ENCODE measurements at places on chromosomes 5 and 9.

DNA sequence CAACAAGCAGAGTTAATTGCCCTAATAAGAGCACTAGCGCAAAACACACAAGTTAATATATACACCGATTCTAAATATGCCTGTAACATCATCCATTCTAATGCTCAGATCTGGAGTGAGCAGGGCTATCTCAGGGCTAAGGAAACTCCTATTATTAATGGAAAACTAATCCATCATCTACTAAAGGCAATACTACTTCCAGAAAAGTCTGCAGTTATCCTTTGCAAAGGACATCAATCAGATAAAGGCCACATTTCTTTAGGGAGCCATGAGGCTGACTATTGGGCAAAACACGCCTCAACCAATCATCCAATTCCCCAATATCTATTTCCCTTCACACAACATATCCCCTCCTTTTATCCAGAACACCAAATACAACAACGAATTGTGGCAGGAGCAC lies 1032.3 kb upstream of the NUDT12 start:
- DNase-seq: no peak

GRCh38 chr9:138046641-138047301 lies 169.2 kb downstream of the CACNA1B start:
- no peak for DNase-seq

- DNase-seq: no peak
These were observed 9.6 kb upstream of the SSBP2 start for GRCh38 chr5:81760521-81760920.

DNA sequence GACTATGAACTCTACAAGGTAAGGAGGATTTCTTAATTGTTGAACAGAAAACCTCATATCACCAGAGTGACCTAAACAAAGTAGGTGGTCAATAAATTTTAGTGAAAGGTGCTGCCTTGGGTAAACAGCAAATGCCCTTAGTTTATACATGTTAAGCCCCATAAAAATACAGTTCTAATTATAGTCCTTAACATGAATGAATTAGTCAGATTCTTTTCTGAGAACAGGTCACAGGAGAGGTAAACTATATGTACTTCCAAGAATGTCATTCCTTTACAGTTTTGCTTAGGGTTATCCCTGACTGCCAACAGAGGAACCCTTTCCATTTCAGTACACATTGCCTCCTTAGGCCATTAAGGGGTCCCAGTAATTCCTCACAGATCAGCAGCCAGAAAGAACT lies 64.9 kb downstream of the PLPP1 start:
- DNase-seq: no peak

DNA sequence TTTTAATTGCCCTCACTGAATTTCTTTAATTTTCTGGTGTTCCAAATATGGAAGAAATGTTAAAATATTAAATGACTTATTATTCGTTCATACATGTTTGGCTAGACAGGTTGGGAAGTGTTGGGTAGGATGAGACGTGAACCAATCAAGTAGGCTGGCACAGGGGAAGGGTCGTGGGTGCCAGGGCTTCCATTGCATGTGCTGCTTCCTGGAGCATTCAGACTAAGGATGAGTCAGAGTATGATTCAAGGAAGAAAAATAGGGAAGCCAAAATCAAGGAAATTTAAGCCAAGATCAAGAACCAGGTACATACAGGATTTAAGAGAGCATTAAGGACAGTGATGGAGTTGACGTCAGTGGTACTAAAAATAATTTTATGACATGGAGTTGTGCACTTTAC lies 2068.0 kb downstream of the MAT2B start:
- no peak for DNase-seq

- no peak for DNase-seq
These were observed 15.8 kb downstream of the MARCHF3 start for GRCh38 chr5:127014573-127014972.

DNA sequence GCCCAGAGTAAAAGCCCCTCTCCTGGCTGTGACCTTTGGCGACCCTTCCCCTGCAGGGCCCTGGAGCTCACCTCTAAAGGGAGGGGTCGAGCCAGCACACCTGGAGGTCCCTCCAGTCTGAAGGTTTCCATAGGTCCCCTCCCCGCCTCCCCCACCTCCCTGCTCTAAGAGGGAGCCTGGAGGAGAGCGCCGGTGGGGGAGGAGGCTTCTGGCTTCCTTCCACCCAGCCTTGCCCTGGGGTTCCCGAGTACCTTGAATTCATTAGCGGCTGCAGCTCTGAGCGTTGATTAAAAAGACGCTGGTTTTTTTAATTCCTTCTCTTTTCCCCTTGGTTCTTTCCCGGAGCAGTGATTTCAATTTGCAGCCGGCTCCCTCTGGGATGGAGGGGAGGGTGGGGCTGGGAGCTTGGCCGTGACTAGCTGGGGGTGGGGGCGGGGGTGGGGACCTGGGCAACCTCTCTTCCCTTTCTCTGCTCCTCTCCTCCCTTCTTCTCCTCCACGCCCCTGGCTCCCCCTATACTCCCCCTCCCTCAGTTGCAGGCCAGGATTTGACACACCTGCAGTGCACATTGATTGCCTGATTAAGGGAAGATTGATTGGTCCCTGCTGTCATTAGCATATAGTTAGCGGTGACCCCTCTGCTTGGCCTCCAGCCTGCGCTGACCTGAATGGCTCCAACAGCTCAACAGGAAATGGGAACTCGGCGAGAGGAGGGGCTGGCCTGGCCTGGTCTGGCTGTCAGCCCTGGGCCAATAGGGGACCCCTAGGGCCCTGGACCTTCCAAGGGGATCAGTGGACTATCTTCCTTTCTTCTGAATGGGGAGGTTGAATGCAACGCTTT lies 67.5 kb upstream of the RAPGEF1 start:
- no peak for DNase-seq

- no peak for DNase-seq
These were observed 13.0 kb downstream of the MED10 start for GRCh38 chr5:6365142-6365976.

DNA sequence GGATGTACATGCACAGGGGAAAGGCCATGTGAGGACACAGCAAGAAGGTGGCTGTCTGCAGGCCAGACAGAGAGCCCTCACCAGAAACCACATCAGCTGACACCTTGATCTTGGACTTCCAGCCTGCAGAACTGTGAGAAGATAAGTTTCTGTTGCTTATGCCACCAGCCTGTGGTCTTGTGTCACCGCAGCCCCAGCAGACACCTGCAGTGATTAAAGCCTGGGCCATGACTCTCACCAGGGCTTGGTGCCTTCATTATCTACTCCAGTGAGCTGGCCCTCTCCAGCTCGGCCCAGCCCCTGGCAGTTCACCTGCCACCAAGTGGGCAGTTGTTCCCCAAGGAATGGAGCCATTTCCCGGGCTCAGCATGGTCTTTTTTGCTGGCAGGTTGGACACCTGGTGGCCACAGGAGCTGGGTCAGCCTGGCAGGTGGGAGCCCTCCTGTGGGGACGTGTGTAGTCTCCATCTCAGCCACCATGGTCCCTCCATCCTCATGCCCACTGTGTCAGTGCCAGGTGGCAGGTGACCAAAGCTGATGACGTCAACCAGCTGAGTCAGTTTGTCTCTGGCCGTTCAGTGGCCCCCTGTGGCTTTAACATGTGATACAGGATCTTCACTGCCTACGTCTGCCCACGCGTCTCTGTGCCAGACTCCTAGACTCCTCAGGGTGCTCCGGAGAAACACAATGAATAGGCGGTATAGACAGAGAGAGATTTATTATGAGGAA lies 99.9 kb upstream of the PPP1R26 start:
- no peak for DNase-seq

GRCh38 chr5:122756264-122756911 lies 18.5 kb upstream of the SNX2 start:
- peak; percentile 19 for DNase-seq

DNA sequence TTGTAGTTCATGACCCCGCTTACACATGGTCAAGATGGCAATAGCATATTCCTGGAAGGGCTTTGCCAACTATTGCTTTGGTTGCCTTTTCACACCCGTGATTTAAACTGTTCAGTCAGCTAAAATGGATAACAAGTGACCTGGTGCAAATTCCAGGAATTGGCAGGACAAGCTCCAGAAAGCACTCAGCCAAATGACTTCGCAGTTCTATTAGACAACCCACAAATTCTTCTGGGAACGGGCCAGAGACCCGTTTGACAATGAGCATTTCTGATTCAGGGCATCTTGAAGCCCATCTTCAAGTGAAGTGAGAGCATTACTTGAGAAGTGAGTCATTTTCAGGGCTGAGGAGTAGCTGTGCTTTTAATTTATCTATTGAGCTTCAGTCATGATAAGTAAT lies 165.0 kb downstream of the DROSHA start:
- DNase-seq: no peak

DNA sequence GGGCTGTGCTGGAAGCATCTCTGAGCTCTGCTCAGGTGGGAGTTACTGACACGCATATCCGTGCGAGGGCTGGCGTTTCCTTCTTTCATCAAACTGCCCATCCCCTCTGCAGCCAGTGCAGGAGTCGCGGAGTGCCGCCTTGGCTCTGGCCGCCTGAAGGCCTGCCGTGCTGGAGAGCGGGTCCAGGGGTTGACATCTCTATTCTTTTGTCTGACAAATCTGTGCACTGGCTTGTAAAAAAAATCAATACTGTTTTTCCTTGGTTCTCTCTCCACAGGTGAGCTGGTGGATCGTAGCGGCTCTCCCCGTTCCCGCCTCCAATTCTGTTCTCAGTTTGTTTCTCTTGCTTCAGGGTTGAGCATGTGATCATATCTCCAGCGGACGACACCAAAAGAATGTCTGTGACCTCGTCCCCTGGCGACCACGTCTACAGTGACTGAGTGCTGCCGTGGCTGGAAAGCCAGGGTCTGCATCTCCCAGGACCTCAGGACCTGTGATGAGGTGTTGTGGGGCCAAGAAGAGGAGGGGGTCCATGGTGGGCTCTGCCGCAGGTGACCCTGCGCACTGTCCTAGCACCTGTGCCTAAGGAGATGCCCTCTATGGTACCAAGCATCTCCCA lies 214.3 kb upstream of the IRX4 start:
- no peak for DNase-seq

- DNase-seq: no peak
These were observed 38.6 kb upstream of the PCSK5 start for GRCh38 chr9:75851917-75852316.

DNA sequence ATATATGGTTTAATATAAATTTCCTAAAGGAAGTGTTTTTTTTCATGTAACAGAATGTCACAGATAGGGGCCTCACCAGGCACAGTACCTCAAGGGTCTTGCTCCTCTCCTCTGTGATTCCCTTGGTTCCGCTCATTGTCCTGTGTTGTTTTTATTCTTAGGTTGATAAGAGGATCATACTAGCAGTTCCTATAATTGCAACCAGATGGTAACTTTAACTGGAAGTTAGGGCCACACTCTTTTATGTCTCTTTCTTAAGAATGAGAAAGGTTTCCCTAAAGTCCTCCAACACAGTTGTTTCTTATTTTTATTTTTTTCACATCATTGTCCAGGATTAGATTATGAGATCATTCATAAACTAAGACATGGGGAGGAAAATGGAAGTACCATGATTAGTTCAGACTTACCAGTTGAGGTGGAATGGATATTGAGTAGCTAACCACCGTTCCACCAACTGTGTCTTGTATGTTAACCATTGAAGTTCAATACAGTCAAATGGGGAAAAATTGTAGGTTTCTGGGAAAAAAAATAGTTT lies 41.1 kb downstream of the FAM174A start:
- DNase-seq: no peak

DNA sequence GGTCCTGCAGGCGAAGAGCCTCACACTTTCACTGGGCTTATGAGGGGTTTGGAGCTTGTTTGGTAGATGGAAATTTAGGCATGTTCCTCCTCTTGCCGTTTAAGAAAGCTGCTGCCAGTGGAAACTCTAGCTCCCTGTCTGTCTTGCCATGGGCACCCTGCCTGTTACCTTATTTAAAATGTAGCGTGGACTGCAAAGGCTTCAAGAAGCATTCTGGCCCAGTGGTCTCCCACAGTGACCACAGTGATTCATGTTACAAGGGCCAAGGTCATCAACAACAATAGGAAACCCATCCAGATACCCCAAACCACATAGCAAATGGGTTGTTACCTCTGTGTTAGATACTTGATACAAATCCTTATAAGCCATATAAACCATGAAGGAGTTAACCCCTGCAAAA lies 96.6 kb downstream of the DPYSL3 start:
- DNase-seq: no peak

DNA sequence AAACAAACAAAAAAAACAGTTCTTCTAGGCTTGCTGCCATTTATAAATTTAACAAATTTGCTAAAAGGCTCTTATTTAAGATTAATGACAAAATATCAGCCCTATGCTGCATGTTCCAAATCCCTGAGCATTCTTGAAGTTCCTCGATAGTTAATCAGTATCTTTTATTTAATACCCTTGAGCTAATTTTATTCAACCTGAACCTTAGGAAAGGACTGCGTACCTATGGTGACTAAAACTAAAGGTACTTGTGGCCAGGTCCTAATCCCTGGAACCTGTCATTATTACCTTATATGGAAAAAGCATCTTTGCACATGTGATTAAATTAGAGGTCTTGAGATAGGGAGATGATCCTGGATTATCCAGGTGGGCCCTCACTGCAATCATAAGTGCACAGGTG lies 10.5 kb upstream of the INIP start:
- no peak for DNase-seq

DNA sequence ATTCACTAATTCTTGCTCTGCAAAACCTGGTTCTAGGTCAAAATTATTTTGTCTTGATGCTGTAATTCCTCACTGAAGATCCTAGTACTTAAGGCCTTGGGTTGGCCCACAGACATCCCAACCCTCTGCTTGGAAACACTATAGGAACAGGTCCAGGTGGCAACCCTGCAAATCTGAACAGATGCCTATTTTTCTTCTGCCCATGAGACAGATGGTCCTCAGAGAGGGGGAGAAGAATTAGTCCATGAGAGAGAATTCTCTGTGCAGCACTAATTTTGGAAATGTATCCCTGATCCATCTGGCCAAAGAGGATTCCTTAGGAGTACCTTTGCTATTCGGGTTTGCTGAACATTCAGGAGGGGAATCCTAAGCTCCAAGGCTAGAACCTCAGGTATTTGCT lies 156.3 kb downstream of the ELAVL2 start:
- DNase-seq: no peak

- no peak for DNase-seq
These were observed 617 bp downstream of the SLC9A3 start for GRCh38 chr5:523441-524222.

DNA sequence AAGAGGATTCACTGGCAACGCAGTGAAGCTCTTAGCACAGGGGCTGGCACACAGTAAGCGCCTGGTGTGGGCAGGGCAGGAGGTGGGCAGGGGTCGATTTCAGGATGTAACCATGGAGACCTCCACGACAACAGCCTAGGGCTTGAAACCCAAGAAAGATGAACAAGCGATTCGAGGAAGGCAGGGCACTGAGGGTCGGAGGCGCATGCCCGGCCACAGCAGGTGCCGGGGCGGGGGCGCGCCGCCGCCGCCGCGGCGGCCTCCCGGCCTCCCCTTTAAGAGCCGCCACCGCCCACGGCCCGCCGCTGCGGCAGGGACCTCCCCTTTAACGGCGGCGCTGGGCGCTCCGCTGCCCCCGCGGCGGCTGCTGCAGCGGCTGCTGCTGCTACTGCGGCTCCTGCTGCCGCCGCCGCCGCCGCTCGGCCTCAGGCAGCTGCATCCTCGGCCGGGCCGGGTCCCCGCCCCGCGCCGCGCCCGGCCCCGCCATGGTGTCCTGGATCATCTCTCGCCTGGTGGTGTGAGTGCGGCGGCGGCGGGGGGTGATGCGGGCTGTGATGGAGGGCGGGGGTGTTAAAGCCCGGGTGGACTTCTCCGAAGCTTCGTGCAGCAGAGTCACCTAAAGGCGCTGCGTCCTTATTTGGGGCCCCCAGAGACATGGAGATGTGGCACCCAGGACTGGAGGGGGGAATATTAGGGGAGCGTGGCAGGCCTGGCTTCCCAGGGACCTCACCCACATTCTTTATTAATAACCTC lies at the start of gene REEP2:
Gene REEP2, plus strand, starts transcription at position 334 of the 753 bp plus-strand sequence. Its CDS starts 152 bp downstream, at position 486.
- DNase-seq: peak; percentile 55
